ENCODE measurements at places on chromosomes 5 and 9. TPM values are rescaled to one million over a fixed set of nuclear protein-coding genes. Genes with fewer than 3 reads are reported as not detected.

- DNase-seq, result no peak
- peaks cover 11% of the 10 kb centered on the region for H3K27me3 ChIP-seq
- no peaks in the 10 kb centered on the region for H3K36me3 ChIP-seq
- H3K4me3 ChIP-seq, result no peak overlapping the region
- no peak overlapping the region for H3K27ac ChIP-seq
Observed at GRCh38 chr5:115194676-115195075, 25.0 kb upstream of the TRIM36 start.

DNA sequence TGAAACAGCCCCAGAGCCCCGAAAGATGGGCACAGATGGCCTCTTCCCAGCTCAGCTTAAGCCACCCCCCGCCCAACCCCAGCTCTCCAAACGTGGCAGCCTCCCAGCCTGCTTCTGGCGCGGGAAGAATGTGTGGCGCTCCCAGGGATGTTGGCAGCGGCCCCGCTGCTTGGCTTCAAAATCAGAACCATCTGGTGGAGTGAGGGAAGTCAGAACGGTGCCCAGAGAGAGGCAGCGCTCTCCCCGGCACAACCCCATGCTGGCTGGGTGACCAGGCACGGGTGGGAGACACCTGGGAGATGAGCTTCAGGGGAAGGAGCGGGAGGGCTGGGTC, 72.7 kb upstream of the ORM1 start:
- DNase-seq, result no peak
- H3K27ac ChIP-seq, result no peak overlapping the region
- H3K4me1 ChIP-seq, result no peaks in the 10 kb centered on the region
- no peaks in the 10 kb centered on the region for H3K36me3 ChIP-seq

- no peak overlapping the region for H3K4me3 ChIP-seq
- H3K36me3 ChIP-seq, result no peaks in the 10 kb centered on the region
- DNase-seq, result no peak
- peaks cover 2% of the 10 kb centered on the region for H3K27me3 ChIP-seq
- H3K27ac ChIP-seq, result no peak overlapping the region
Observed at GRCh38 chr5:80308526-80308925, 11.3 kb upstream of the SPZ1 start.

DNA sequence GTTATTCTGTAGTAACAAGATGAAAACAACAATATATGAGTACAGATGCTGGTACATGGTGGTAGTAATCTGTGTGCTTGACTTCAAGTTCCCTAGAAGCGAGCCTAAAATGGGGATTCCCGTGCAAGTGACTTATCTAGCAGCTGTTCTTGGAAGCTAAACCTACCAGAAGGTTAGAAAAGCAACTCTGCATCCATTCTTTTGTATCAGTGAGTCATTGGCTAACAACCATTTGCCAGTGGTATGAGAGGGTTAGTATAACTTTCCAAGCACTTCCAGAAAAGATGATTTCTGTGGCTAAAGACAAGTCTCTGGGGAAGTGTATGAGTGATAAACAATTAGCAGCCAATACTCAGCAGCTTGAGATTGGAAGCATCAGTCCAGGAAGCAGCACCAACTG, 787.7 kb upstream of the CDH6 start:
- no peak overlapping the region for H3K27ac ChIP-seq
- H3K36me3 ChIP-seq, result no peaks in the 10 kb centered on the region
- H3K4me1 ChIP-seq, result no peaks in the 10 kb centered on the region
- H3K4me3 ChIP-seq, result no peak overlapping the region

DNA sequence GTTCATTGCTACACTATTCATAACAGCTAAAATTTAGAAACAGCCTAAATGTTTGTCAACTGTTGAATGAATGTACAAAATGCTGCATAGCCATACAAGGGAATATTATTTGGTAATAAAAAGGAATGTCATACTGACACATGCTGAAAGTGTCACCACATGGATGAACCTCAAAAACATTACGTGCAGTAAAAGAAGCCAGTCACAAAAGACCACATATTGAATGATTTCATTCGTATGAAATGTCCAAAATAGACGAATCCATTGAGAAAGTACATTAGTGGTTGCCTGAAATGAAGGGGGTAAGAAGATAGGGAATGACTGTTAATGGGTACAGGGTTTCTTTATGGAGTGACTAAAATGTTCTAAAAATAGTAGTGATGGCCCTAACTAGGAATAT, 11.6 kb upstream of the ECM2 start:
- no peaks in the 10 kb centered on the region for H3K4me1 ChIP-seq
- peaks cover 1% of the 10 kb centered on the region for H3K36me3 ChIP-seq
- no peak overlapping the region for H3K4me3 ChIP-seq
- H3K27ac ChIP-seq, result no peak overlapping the region

DNA sequence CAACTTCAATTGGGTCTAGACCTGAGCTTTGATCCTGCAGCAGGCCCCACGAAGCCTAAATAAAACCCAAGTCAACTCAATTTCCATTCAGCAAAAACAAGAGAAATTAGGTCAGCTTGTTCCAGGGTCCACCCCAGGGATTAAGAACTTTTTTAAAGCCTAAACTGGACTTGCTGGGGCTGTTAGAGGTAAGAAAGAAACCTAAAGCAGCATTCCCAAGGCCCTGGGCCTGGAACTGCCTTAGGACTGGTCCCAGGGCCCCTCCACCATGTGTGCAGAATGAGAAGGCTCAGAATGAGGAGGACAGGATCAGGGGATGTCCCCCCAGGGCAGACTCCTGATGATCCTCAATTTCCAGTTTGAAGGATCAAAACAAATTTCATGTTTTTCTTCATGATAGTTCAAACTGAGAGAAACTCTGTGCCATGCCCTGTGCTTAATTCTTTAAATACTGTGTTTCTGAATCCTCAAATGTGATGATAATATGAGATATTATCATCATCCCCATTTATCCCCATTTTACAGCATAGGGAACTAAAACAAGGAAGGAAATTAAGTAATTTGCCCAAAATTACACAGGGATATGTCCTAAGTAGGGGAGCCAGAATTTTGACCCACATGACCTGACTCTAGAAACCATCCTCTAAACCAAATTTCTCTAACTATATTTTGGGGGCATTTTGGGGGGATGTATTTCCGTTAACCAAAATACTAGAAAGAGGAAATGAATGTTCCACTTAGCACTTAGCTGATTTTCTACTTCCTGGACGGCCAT, 64.5 kb downstream of the DENND1A start:
- peaks cover 24% of the 10 kb centered on the region for H3K4me1 ChIP-seq
- no peak overlapping the region for H3K27ac ChIP-seq
- DNase-seq, result no peak
- no peaks in the 10 kb centered on the region for H3K27me3 ChIP-seq

DNA sequence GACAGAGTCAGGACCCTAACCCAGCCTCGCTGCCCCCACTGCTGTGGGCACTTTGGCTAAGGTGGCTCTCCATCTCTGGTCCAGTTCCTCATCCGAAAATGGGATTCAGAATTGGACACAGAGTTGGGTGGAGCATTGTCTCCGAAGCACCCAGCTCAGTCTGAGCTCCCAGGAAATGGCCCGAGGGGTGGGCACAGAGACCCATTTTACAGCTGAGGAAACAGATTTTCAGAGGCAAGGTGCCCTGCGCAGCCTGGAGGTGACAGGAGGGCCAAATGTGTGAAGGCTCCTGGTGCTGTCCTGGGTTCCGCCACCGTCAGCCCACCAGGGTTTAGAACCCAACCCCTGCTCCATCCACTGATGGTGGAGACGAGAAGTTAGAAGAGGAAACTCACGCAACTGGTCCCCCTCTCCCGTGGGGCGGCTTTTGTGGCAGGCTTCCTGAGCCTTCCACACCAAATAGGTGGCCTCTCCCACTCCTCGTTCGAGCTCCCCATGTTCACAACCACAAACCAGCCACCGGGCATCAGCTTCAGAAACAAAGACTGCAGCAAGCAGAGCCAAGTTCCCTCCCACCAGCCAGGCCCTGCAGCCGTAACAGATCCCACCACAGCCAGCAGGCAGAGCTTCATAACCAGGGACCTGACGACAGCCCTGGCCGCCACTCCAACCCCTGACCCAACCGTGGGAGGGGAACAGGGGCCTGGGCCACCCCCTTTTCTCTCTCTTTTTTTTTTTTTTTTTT, 90.9 kb upstream of the LMX1B start:
- no peak overlapping the region for H3K4me3 ChIP-seq
- peaks cover 40% of the 10 kb centered on the region for H3K27me3 ChIP-seq
- peaks cover 15% of the 10 kb centered on the region for H3K4me1 ChIP-seq
- H3K27ac ChIP-seq, result peak overlapping the region; percentile 69
- H3K36me3 ChIP-seq, result no peaks in the 10 kb centered on the region

- peaks cover 1% of the 10 kb centered on the region for H3K4me1 ChIP-seq
- no peaks in the 10 kb centered on the region for H3K36me3 ChIP-seq
- no peak overlapping the region for H3K4me3 ChIP-seq
- no peaks in the 10 kb centered on the region for H3K27me3 ChIP-seq
- H3K27ac ChIP-seq, result no peak overlapping the region
Observed at GRCh38 chr5:149641000-149641576, 59.8 kb downstream of the ARHGEF37 start.

DNA sequence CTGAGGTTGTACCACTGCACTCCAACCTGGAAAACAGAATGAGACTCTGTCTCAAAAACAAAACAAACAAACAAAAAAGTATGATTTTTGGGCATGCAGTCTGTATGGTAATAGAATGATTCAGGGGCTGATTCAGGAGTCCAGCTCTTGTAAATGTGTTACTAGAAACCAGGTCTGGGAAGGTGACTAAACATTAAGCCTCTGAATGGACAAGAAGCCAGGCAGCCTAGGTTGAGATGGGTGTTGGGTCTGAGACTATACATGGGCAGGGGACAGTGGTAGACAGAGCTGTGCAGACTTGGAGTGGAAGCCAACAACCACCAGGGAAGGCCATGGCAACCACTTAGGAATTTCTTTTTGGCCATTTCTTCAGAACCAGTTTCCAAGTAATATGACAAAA, 64.9 kb upstream of the TLE1 start:
- no peaks in the 10 kb centered on the region for H3K4me1 ChIP-seq
- no peak overlapping the region for H3K27ac ChIP-seq
- no peak for DNase-seq
- H3K36me3 ChIP-seq, result no peaks in the 10 kb centered on the region
- H3K27me3 ChIP-seq, result no peaks in the 10 kb centered on the region

DNA sequence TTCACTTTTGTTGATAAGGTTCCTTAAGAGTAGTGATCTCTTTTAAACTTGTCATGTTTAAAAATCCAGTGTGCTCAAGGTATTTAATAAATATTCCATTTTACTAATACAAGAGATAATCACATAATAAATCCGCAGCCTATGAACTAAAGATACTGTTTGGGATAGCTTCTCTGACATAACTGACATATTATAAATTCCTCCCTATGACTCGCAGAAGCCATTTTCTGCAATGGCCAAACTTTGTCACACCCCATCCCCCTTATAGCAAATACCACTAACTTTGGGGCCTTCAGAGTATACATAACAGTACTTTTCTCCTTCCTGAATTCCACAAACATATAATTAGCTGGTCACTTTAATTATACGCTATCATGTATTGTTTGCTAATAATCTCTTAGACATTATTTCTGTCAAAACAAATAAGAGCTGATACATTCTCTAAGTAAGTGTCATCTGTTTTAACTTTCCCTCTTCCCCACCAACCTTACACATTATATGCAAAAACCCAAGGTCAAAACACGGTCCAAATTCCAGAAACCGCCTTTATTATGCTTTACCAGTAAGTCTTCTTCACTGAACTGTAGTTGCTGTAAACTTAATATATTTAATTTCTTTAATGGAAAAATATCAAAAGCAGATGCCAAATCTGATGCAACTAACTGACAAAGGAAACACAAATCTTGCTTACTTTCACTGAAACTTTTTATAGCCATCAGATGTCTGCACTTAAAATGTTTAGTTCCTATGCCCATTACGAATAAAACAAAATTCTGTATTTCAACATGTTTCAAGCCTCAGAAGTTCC, 971 bp downstream of the TMEM267 start:
- H3K36me3 ChIP-seq, result peaks cover 12% of the 10 kb centered on the region
- H3K27ac ChIP-seq, result peak overlapping the region; percentile 100
- peaks cover 35% of the 10 kb centered on the region for H3K4me1 ChIP-seq
- no peaks in the 10 kb centered on the region for H3K27me3 ChIP-seq
- DNase-seq, result no peak

DNA sequence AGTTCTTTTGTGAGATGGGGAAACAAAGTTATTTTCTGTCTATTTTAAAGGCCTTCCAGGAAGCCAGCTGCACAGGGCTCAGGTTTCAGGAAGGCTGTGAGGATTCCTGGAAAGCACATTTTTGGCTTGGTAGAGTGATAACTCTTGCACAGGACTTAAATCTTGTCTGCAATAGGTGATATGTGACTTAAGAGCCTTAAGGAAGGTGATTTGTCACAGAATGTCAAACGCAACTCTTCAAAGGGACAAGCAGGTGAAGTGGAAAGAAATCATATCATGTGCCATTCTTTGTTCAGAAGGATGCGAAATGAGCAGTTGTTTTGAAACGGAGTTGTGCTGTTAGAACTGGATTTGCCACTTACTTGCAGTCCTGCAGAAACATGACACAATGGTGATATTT, 459.3 kb downstream of the MAT2B start:
- H3K4me1 ChIP-seq, result no peaks in the 10 kb centered on the region
- H3K36me3 ChIP-seq, result no peaks in the 10 kb centered on the region
- H3K27me3 ChIP-seq, result no peaks in the 10 kb centered on the region
- no peak overlapping the region for H3K27ac ChIP-seq
- H3K4me3 ChIP-seq, result no peak overlapping the region

DNA sequence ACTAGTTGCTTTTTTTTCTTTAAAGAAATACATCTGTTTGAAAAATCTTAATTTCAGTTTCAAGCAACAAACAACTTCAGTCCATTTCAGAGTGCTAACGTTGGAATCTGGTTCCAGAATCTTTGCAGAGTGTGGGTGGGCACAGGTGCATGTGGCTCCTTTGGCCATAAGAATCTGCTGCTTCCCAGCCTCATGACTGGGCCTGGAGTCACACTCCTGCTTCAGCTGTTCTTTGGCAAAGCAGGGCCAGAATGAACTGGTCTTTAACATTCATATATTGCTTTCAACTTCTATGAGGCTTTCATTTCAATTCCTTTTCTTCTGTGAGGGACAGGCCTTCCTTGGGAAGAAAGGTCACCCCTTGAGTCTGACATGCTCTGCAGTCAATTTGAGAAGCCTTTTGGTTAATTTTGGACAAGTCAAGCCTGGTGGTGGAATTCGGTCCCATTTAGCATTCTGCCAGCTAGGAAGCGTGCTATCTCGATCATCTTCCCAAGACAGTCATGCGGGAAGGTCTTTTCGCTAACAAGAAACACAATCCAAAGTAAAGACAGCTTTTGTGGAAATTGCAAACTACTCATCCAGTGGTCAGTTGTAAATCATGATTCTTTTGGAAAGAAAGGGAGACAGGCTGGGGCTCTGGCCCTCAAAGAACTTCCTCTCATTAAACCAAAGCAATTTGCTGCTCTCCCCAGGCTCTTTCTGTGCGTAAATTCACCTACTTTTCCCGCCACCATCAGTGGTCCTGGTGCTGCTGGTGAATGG, 55.2 kb downstream of the SLC1A3 start:
- H3K27ac ChIP-seq, result no peak overlapping the region
- no peaks in the 10 kb centered on the region for H3K36me3 ChIP-seq
- DNase-seq, result no peak
- H3K27me3 ChIP-seq, result peaks cover 22% of the 10 kb centered on the region

GRCh38 chr9:108722396-108722795, 133.4 kb downstream of the ACTL7B start:
- no peak overlapping the region for H3K4me3 ChIP-seq
- DNase-seq, result no peak
- H3K36me3 ChIP-seq, result no peaks in the 10 kb centered on the region
- H3K4me1 ChIP-seq, result no peaks in the 10 kb centered on the region

Gene HCN1
- not detected for total RNA-seq

Gene PRLR
- total RNA-seq, result not detected

Gene CCL27
- total RNA-seq, result 0.43 TPM

Gene LHX6
- total RNA-seq, result not detected

Gene WNK2
- not detected for total RNA-seq

Gene CYLC2
- total RNA-seq, result not detected

Gene CBY3
- 0.40 TPM for total RNA-seq

Gene SLC9A3
- 2.0 TPM for total RNA-seq

Gene BTNL8
- total RNA-seq, result not detected

Measured in activated naive CD8-positive, alpha-beta T cell treated with anti-CD3 and anti-CD28 coated beads, Interleukin-2, amount 10 ng/mL, durations not matched to agents 7 days and 5 days (primary cell).